ENCODE measurements at places on chromosomes 7 and 10. TPM values are rescaled to one million over a fixed set of nuclear protein-coding genes. Genes with fewer than 3 reads are reported as not detected.

SEMA3A gene
- total RNA-seq, result 0.54 TPM

CCDC3 gene
- not detected for total RNA-seq

SEMA3E gene
- total RNA-seq, result not detected

DNAAF5 gene
- 17.8 TPM for total RNA-seq

GAD2 gene
- not detected for total RNA-seq
